ENCODE measurements at places on chromosomes 5 and 9. TPM values are rescaled to one million over a fixed set of nuclear protein-coding genes. Genes with fewer than 3 reads are reported as not detected.

The ZNF300 gene
- 6.3 TPM for total RNA-seq

DNA sequence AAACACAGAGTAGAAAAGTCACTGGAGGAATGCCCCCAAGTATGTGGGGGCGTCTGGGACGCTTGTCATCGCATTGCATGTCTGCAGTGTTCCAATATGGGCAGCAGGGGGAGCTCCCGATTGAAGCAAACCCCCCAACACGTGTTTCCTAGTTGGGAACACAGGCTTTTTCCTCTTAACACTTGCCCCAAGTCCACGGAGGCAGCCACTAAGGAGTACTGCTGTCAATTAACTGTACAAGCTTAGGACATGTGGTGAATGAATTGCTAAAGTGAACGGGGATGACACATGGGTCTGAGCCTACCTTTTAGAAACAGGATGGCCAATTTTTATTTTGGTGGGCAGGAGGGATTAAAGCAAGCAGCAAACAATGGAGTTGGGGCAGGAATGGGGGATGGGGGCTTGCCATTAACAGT, 2.2 kb downstream of the GABRB2 start:
- no peak for DNase-seq

The TMEM38B gene
- total RNA-seq = 6.6 TPM

- DNase-seq = no peak
Measured at GRCh38 chr5:23740029-23740428, 232.6 kb downstream of the PRDM9 start.

The ATOSB gene
- 14.0 TPM for total RNA-seq

GRCh38 chr9:125663127-125663526, 43.9 kb downstream of the MAPKAP1 start:
- DNase-seq = no peak

DNA sequence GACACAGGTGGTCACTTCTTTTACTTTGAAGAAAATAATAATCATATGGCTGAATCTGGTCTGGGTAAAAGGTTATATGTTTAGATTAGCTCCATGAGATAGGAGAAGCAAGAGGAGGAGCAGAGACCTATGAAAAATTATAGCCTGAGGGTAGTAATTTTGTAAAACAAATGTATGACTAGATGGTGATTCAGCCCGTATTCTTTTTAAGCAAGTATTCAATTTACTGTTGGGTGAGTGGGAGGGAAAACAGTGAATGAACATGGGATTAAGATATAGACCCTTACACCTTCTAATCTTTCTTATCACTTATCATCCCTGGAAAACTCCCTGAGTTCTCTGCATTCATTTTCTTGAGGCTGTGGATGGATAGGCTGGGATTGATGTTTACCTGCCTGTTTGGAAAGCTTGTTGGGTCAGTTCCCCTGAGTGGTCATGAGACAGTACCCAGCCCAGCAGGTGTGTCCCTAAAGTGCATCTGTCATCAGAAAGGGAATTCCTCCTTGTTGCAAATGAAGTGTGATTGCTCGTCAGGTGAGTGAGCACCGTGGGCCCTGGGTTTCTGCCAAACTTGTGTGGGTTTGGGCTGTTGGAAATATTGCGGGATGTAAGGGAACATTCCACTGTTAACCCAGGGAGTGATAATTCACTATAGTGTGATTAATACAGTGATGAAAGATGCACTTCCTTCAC, 101.2 kb upstream of the GDNF start:
- no peak for DNase-seq

GRCh38 chr5:143837306-143837848, 25.4 kb downstream of the HMHB1 start:
- DNase-seq = no peak

DNA sequence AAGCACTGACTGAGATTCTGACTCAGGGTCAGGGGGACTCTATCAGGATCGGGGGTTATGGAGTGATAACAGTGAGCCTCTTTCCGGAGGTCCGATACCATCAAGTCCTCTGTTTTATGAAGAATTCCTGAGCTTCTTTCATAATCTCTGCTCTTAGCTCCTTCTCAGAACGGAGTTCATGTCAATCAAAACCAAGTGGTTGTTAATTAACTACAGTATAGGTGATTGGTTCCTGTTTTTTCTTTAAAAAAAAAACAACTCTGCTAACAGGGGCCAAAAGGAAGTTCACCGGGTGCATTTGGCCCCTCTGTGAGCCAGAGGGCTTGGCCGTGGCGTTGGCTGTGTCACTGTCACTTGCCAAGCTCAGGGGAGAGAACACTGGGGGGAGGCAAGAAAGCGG, 4.0 kb downstream of the GFI1B start:
- no peak for DNase-seq

The GRAMD2B gene
- total RNA-seq = 26.6 TPM

The RGS14 gene
- total RNA-seq = 17.1 TPM

The OR1Q1 gene
- not detected for total RNA-seq

The DBH gene
- total RNA-seq = not detected

DNA sequence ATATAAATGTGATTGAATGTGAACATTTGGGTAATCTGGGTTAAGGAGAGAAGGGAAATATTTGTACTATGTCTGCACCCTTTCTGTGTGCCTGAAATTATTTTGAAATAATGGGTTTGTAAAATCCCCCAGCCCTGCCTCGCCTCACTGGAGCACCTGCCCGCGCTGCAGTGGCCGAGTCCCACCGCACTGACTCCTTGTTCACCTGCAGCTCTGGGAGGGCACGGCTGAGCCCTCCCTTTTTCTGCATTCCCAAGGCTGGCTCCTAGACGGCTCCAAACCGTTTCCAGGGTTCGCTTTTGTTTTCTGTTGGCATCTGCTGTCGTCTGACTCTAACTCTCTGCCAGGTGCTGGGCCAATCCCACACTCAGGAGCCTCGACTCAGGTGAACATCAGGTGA, 17.6 kb upstream of the PPP1R26 start:
- DNase-seq = no peak

The PIP5K1B gene
- total RNA-seq = not detected

The LCN1 gene
- not detected for total RNA-seq

GRCh38 chr5:157263496-157264090, 2.3 kb upstream of the CYFIP2 start:
- no peak for DNase-seq

The C8G gene
- total RNA-seq = not detected

The NSD1 gene
- total RNA-seq = 27.2 TPM

DNA sequence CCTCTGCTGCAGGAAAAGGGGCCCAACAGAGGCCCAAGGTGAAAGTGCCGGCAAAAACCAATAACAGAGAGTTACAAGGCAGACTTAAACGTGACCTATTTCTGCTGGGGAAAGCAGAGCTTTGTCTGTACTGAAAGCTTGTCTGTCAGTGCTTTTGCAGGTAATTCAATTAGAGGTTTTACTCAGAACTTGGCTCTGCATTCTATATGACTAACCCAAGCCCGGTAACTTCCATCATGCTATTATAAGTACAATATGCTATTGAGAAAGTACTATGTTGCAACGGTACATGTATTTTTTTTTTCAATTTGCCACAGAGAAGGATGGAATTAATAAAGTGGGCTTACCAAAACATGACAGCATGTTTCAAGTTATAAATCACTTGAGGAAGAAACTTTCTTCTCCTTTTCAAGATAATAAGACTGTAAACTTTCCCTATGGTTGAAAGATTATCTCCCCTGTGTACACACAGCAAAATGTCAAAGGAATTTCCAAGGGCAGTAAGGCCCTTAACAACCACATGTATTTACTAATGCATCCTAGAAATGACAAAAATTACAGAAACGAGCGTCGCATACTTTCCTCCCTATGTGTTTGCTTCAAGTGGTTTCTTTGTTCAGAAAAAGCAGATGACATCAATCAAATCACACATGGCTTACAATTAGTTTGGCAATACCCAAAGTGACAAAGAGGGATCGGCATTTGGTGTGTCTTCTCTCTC, 282.4 kb downstream of the EFNA5 start:
- no peak for DNase-seq

The TEX48 gene
- not detected for total RNA-seq

All from epithelial cell of proximal tubule (primary cell).